HepG2 (cell line): ENCODE measurements at places on chromosomes 16 and 17. TPM values are rescaled to one million over a fixed set of nuclear protein-coding genes. Genes with fewer than 3 reads are reported as not detected.

Gene HSD17B2
- 20.4 and 26.3 TPM in 2 replicates for total RNA-seq

Gene NOD2
- total RNA-seq, result 0.27 and 0.29 TPM in 2 replicates

Gene CHD9NB
- 0.18 and 0.34 TPM in 2 replicates for total RNA-seq

Gene SMIM36
- not detected in 2 replicates for total RNA-seq

Gene SLC47A1
- 38.0 and 67.5 TPM in 2 replicates for total RNA-seq

GRCh38 chr17:8019166-8019565 lies 16.8 kb downstream of the GUCY2D start:
- H3K27ac ChIP-seq, result no peak overlapping the region
- H3K27me3 ChIP-seq, result peaks cover 50% of the 10 kb centered on the region
- peaks cover 30% of the 10 kb centered on the region for H3K4me1 ChIP-seq

DNA sequence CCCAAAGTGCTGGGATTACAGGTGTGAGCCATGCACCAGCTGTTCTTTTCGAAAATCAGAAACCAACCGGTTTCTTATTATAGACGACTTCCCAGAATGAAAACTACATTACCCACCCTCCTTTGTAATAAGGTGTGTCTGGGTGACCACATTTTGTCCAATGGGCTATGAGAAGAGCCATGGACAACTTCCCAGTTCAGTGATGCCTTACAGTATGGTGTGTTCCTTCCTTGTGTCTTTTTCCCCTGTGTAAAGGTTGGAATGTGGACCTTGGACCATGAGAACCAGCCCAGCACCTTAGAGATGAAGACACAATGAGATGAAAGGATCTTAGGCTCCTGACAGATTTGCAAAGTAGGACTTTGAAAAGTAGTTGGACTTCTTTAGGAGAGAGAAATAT lies 85.0 kb upstream of the ATF7IP2 start:
- no peaks in the 10 kb centered on the region for H3K36me3 ChIP-seq
- no peak overlapping the region for H3K27ac ChIP-seq
- H3K27me3 ChIP-seq, result no peaks in the 10 kb centered on the region
- no peak for DNase-seq
- no peak overlapping the region for H3K4me3 ChIP-seq

DNA sequence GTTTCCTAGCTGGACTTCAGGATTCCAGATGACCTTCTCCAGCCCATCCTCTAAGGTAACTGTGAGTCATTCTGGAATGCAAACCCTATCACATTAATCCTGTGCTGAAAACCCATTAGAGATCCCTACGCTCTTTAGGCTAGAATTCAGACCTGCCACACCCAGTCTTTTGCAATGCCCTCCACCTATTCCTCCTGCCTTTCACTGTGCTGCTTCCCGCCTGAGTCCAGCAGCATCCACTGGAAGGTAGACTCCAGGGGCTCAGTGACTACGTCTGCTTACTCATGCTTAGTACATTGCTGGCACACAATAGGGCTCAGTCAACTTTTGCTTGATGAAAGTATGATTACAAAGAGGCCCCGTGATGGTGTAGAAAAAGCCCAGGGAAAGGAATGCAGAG lies 121.1 kb downstream of the SPACA3 start:
- no peak overlapping the region for H3K27ac ChIP-seq
- DNase-seq, result no peak
- H3K4me1 ChIP-seq, result no peaks in the 10 kb centered on the region
- no peaks in the 10 kb centered on the region for H3K36me3 ChIP-seq

GRCh38 chr17:80346498-80347275 lies 68.3 kb upstream of the ENDOV start:
- H3K36me3 ChIP-seq, result peaks cover 41% of the 10 kb centered on the region
- no peak overlapping the region for H3K4me3 ChIP-seq
- no peak overlapping the region for H3K27ac ChIP-seq
- H3K4me1 ChIP-seq, result no peaks in the 10 kb centered on the region
- DNase-seq, result no peak
- no peaks in the 10 kb centered on the region for H3K27me3 ChIP-seq

GRCh38 chr17:69218986-69219385 lies 9.6 kb downstream of the ABCA10 start:
- H3K4me1 ChIP-seq, result peaks cover 32% of the 10 kb centered on the region
- no peaks in the 10 kb centered on the region for H3K36me3 ChIP-seq
- H3K27ac ChIP-seq, result no peak overlapping the region
- DNase-seq, result no peak
- H3K27me3 ChIP-seq, result no peaks in the 10 kb centered on the region

- no peak overlapping the region for H3K27ac ChIP-seq
- no peaks in the 10 kb centered on the region for H3K27me3 ChIP-seq
- no peaks in the 10 kb centered on the region for H3K4me1 ChIP-seq
These were observed 206.2 kb downstream of the PRKCB start for GRCh38 chr16:24041834-24042631.

GRCh38 chr17:77318491-77319210 lies 177.9 kb downstream of the SEC14L1 start:
- peaks cover 19% of the 10 kb centered on the region for H3K36me3 ChIP-seq
- no peaks in the 10 kb centered on the region for H3K27me3 ChIP-seq
- DNase-seq, result no peak
- no peak overlapping the region for H3K27ac ChIP-seq
- H3K4me1 ChIP-seq, result peaks cover 52% of the 10 kb centered on the region

- H3K4me3 ChIP-seq, result no peak overlapping the region
- no peaks in the 10 kb centered on the region; the same call in 1 of the 2 replicates for H3K36me3 ChIP-seq
- H3K27me3 ChIP-seq, result no peaks in the 10 kb centered on the region
- no peak for DNase-seq
- H3K27ac ChIP-seq, result no peak overlapping the region
- peaks cover 5% of the 10 kb centered on the region; the same call in 1 of the 2 replicates for H3K4me1 ChIP-seq
These were observed 63.0 kb downstream of the NUP93 start for GRCh38 chr16:56792967-56793366.
